ENCODE measurements at places on chromosomes 13 and 19.

GRCh38 chr19:51135004-51135403 is 7.1 kb upstream of the SIGLEC7 start:
- DNase-seq = no peak

GRCh38 chr13:90205911-90206310 is 1141.6 kb upstream of the MIR17HG start:
- DNase-seq = no peak

DNA sequence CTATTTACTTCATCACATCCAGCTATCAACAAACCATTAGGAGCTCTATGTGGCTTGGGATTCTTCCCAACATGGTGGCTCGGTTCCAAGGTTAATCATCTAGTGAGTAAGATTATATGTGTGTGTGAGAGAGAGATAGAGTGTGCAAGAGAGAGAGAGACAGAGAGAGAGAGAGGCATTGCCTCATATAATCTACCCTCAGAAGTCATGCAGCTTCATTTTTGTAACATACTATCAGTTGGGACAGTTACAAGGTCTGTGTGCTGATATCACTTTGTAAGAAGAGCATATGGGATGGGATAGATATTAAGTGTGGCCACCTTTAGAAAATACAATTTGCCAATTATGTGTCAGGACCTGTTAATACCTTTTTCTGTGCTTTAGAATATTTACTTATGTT is 104.1 kb downstream of the NDFIP2 start:
- DNase-seq = no peak

- DNase-seq = peak; percentile 60
These were observed 81.6 kb downstream of the DPF1 start for GRCh38 chr19:38142176-38143035.

DNA sequence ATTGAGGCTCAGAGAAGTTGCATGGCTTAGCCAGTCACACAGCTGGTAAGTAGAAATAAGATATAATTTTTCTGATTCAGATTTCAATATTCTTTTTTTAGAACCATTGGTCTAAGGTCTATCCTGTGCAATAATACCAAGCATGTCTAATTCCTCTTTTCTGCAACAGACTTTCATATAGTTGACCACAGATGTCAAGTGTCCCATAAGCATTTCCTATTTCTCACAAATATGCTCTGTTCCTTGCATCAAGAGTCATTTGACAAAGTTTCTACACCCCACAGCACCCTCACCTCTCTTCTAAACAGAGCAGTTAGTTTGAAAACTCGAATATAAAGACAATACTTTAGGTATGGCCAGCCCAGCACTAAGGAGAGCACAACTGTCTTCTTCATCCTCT is 26.8 kb upstream of the SACS start:
- DNase-seq = no peak

- no peak for DNase-seq
These were observed 11.5 kb downstream of the HIPK4 start for GRCh38 chr19:40378509-40378908.

DNA sequence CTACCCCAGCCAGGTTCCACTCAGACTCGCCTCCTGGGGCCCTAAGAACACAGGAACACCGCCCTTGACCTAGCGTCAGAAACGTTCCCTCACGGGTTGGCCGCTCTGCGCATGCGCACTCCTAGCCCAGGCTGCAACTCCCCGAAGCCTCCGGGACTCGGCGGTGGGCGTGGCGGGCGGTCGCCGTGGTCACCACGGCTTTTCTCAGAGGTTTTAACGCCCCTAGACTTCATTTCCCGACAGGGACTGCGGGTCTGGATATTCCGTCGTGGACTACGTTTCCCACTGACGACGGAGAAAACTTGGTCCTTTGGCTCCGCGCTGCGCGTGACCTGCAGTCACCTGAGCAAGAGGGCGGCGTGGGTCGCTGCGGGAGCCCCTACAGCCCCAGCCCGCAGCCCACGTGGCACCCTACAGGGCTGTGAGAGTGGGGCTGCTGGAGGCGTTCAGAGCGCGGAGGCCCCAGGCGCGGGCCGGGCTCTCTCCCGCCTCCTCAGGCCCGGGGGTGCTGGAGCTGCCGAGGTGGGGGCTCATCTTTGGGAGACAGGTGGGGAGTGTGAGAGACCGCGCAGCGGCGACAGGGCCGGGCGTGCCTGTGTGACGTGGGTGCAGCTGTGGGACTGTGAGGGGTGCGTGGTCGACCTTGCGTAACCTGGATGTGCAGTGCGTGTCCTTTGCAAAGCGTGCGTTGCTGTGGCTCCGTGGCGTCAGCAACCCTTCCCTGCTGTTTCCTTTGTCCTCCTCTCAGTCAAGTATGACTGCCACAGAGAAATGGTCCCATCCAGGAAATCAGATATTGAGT is 38.0 kb upstream of the ZNF573 start:
- DNase-seq = no peak

- no peak for DNase-seq
These were observed 16.9 kb downstream of the DZIP1 start for GRCh38 chr13:95627590-95627989.

GRCh38 chr19:31332096-31332495 is 17.1 kb downstream of the TSHZ3 start:
- DNase-seq = no peak

Measured in activated CD4-positive, alpha-beta T cell treated with anti-CD3 and anti-CD28 coated beads, Interleukin-2, Interleukin-4, amounts not matched to agents 100 ng/mL and 50 ng/mL, durations not matched to agents 16 hours and 8 hours (primary cell).